ENCODE measurements at places on chromosomes 16 and 17.

DNA sequence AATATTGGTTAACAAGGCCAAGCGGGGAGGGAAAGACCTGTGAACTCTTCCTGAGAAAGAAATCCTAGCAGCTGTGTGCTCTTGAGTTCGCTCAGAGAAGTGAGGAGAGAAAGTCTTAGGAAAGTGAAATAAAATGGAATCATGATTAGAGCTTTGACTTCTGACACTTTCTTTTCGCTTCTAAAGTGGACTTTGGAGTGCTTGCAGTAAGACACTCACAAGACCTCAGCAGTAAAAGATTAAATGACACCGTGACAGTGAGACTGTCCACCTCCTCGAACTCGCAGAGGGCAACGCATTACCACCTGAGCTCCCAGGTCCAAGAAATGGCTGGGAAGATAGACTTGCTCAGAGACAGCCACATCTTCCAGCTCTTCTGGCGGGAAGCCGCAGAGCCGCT is 71.2 kb downstream of the RNF213 start:
- peak; percentile 17 for DNase-seq

- DNase-seq: no peak
Observed at GRCh38 chr17:65627891-65628643, 66.6 kb upstream of the AXIN2 start.

DNA sequence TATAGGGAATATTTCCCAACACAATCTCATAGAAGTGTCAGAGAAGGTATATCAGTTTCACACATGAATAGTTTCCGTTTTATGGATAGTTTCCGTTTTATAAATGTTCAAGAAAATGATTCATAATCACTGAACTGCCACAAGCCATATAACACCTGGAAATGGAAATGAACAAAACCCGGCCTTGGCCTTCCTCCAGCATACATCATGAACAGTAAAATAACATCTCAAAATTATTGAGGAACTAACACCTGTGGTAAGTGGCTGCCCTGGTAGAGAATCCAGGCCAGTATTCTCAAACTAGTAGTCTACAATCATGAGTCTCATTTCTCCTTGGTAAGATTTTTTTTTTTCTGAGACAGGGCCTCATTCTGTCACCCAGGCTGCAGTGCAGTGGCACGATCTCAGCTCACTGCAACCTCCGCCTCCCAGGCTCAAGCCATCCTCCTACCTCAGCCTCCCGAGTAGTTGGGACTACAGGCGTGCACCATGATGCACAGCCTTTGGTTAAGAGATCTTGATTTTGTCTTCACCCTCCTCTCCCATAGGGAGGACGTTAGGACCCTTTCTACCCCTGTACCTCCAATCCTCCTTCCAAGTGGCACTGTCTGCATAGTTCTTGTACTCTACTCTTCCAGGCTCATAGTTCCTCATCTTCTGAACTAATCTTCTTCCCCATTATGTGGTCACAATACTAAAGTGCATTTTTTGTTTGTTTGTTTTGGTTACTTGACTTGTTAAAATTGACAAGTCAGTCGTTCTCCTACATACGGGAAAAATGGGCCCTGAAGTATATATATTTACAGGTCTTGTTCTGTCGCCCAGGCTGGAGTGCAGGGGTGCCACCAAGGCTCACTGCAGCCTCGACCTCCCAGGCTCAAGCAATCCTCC is 15.0 kb upstream of the RGS9 start:
- no peak for DNase-seq

DNA sequence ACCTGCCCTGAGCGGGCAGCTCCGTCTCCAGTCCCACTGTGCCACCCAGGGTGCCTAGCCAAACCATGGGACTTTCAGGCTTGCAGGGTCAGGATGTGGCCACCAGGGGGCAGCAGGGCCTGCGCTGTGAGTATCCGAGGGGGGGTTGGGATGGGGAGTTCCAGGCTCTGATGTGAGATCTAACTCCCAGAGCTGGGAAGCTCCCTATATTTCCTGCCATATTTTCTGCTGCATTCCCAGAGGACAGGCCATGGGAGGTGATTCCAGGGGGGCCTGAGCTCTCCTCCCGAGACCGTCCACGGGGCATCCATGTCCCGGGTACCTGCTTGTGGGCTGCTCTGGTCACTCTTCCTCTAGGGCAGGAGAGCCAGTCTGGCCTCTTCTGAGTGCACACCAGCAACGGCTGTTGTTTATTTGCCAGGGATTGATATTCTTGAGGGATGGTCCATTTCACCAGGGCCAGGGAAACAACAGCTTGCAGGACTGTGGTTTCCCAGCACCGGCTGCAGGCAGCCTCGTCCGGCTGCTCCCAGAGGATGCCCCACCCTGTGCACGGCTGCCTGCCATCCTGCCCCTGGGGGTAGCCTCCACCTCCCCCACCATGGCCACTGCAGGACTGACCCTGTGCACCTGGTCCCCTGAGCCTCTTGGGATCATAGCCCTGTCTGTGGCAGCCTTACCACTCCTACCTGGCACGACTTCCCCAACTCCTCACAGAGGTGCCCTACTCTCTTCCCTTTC is 1.2 kb downstream of the GPR142 start:
- peak; percentile 90 for DNase-seq

GRCh38 chr16:19886073-19886941 is 1.7 kb upstream of the GPRC5B start:
- DNase-seq: peak; percentile 74

DNA sequence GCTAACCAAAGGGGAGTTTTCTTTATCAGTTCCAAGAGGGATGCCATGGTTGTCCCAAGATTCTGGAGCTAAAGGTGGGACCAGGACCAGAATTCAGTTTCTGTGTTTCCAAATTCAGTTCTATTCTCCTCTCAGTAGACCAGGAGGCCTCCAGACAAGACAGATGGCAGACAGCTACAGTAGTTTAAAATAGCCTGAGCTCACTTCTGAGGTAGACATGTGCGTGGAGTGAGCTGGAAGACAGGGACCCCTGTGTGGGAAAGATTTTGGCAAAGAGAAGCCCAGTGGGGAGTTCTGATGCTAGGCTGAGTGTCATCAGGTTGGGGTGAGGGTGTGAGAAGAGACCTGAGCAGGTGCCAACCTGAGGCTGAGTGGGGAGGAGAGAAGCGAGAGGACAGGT is 95.4 kb downstream of the PRKCB start:
- no peak for DNase-seq

- DNase-seq: no peak
Observed at GRCh38 chr17:72333570-72333969, 212.8 kb downstream of the SOX9 start.

DNA sequence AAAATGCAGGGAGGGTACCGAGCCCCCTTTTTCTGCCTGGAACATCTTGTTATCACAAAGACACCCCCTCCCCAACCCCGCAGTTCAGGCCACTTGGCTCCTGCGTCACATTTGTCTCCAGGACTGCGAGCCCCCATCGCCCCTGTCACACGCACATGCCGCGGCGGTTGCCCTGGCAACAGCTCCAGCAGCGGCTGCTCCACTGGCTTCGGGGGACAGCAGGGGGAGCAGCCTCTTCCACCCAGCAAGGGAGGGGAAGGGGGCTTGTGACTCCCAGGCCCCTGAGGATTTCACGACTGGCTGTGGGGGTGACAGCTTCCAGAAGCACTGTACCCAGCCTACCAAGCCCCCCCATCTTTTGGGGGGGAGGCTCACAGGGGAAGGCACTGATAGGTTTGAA is 2.6 kb downstream of the BAIAP3 start:
- no peak for DNase-seq

- no peak for DNase-seq
Observed at GRCh38 chr16:9264067-9264466, 172.6 kb downstream of the HAPSTR1 start.

DNA sequence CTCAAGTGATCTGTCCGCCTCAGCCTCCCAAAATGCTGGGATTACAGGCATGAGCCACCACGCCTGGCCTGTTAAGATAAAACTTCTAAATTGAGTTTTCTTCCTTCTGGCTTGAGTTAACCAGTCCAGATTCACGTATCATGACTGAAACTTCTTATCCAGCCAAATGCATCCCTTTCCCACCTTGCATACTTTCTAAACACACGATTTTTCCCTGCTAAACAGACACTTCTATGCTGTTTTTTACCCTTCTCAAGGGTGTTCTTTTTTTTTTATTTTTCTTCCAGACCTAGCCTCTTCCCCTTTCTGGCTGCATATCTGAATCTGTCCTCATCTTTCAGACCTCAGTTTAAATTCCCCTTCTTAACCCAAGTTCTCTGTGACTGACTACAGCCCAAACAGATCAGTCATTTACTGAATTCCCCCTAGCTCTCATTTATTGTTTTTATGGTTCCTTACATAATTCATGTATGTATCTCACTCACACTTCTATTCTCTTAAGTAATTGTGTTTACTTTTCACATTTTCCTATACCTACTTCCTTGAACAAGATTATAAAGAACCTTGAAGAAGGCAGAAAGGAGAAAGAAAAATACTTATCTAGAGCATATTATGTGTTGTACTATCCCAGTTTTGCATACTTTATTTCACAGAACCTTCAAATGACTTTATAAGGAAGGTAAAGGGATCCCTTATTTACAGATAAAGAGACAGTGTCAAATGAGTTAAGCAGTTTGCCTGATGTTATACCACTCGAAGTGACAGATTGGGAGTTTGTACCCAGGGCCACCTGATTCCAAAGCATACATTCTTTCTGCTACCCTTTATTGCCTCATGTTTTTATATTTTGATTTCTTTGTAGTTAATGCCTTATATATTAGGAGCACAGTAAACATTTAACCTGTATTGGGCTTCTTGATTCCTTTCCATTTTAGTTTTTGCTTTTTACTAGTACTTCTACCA is 5.2 kb downstream of the EVI2B start:
- no peak for DNase-seq

DNA sequence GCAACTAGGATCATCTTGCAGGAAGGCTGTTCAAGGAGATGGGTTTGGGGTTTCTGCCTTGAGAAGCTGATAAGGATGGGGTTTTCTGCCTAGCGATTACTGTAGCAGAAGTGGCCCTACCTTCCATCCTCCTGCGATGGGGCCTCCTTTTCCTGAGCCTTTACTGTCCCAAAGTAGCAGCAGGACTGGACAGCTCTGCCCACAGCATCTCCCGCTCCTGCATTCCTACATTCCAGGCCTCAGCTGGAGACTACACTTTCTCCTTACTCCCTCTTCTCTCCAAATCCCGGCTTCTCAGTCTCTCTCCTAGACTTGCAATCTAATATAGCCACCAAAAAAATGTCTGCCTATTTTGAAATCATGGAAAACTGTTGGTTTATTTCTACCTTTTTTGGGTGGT is 355.4 kb downstream of the CA10 start:
- DNase-seq: no peak

DNA sequence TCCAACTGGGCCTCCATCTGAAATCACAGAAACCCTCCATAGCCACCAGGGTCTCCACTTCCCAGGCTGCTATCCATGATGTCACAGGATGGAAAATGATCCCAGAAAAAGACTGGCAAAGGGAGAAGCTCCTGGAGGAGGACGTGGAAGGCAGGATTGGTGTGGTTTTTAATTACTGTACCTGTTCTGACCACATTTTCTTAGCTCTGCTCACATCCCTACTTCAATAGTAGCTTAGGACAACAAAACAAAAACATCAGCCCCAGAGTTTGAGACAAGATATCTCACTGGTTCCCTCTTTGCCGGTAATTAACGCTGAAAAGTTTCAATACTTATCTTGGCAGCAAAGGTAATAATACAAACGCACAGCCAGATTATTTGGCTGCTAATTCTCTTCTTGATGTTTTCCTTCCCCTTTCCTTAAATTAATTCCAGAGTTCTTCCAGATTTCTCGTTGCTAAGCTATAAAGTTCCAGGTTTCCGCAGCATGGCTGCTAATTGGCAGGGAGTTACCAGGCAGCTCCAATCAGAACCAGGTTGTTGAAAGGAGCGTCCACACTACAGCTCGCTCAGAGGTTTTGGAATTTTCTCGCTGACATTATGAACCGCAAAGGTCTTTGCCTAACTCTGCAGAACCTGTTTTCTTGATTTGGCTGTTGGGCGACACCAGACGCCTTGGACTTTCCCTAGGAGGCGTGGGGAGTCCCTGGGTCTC is 263.4 kb downstream of the MRTFB start:
- DNase-seq: no peak

DNA sequence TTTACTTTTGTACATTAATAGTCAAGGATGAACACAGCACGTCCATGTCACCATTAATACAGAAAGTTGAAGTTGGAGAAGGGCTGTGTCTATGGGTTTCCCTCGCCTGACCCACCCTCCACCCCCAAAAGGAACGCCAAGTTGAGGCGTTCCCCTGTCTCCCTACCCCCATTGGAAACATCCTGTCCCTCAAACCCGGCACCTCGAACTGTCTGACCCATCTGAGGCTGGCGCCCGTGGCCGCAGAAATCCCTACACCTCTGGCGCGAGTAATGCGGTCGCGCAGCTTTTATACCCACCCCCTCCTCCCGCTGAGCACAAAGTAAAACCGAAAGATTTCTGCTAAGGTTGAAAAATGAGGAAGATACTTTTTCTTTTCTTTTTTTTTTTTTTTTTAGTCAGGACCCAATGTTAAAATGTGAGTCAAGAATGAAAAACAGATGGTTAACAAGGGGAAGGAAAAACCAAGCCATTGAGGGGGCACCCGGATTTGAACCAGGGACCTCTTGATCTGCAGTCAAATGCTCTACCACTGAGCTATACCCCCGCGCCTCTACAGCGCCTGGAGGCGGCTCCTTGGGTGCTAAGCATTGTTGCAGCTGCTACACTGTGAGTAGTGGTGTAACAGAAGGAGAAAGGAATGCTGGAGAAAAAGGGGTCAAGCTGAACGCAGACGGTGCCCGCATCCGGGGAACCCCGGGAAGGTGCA is 887 bp upstream of the LASP1 start:
- DNase-seq: peak; percentile 85

DNA sequence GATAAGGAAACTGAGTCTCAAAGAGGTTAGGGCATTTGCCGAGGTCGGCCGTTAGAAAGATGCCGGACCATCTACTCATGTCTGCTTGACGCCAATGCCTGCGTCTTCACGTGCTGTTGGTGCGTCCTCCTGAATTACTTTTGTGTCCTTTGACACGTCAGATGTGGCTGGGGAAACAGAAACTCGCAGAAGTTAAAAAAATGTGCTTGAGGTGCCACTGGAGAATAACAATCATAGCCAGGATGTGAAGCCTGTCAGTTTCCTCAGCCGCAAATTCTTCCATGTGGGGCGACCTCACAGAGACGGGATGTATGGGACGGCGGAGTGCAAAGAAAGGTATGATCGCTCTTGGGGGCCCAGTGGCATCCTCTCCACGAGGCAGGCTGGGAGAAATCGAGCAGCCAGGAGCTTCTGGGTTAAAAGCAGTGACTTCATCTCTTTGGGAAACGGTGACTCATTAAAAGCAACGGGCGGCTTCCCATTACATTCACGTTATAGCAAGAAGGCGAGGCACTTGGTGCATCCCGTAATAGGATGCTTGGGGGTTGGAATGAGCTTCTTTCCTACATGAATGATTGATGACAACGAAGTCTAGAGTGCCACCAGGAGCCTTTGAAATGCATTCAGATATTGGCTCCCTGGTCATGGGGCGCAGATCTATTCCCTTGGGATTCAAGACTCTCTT is 67.8 kb downstream of the BMERB1 start:
- no peak for DNase-seq

- DNase-seq: no peak
Observed at GRCh38 chr16:81987706-81988105, 23.6 kb downstream of the SDR42E1 start.

- no peak for DNase-seq
Observed at GRCh38 chr17:44924107-44924544, 8.8 kb upstream of the GFAP start.

Data from D341Med (cell line).